ENCODE measurements at places on chromosomes 6 and 20. TPM values are rescaled to one million over a fixed set of nuclear protein-coding genes. Genes with fewer than 3 reads are reported as not detected.

PHACTR1 gene
- polyA plus RNA-seq: 0.07 TPM

MOG gene
- polyA plus RNA-seq: not detected

DNA sequence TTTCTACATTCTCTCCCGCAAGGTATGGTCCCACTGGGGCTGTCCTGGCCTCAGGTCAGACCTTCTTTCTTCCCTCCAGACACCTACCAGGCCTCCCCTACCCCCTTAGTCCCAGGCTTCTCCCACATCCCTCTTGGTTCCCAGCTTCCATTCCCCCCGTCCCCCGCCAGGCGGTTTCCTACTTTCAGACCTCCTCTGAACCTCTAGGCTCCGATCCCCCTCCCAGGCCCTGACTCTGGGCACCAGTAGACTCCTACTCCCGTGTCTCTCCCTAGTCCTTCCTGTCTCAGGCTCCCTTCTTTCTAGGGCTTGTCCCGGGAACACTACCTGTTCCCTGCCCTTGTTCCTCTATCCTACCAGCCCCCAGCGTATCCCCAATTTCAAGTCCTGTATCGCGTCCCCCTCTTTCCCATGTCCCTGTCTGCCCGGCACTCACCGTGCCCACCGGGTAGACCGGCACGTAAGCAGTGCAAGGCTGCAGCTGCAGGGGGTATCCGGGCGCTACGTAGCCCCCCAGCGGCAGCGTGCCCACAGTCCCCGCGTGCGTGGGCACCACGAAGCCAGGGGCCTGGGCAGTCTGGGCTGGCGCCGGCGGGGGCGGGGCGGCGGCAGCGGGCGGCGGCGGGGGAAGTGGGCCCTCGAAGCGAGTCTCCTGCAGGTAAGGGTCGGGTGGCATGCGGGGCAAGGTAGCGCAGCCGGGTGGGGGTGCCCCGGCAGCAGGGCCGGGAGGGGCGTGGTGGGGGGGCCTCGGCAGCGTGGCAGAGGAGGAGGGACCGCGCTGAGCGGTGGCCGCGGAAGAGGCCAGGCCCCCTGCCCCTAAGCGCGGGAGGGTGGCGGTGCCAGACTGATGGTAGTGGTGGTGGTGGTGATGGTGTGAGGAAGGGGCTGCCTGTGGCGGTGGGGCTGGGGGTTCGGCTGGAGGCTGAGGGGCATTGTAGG is 1.5 kb downstream of the PRRT1 start:
- H3K27ac ChIP-seq: peak overlapping the region; percentile 76
- no peak for DNase-seq
- peaks cover 34% of the 10 kb centered on the region for H3K27me3 ChIP-seq

DNA sequence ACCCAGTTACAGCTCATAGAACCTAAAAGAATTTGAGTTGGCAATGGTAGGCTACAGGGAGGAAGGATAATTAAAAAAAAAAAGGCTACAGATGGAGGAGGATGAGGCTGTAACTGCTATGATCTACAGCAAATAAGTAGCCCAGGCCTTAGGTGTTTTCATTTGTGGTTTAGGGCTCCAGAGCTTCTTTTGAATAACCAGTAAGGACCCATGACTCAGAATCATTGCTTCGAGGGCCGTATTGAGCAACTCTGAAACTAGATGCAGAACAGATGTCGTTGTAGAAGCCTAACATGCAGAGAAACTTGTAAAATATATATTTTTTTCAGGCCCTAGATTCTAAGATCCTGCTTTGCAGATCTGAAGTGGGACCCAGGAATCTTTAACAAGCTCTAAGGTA is 19.0 kb upstream of the ASIP start:
- no peak for DNase-seq
- no peak overlapping the region for H3K4me3 ChIP-seq
- peaks cover 46% of the 10 kb centered on the region for H3K27me3 ChIP-seq
- H3K36me3 ChIP-seq: no peaks in the 10 kb centered on the region
- H3K27ac ChIP-seq: no peak overlapping the region
- no peaks in the 10 kb centered on the region for H3K4me1 ChIP-seq

DNA sequence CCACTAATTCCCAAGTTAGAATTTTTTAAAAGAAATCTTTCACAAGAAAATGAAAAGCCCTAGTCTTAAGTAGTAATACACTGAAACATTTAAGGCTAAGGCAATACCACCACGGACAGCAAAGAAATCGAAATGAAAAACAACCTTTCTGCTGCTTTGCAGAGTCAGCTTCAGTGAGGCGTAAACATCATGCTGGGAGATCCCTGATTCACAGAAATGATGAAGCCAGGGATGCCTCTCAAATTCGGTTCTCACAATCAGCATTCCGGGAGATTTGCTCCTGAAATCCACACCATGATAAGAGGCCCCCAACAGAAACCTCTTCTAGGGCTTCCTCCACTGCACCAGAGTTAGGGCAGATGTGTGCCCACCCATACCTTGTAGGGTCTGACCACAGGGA is 18.6 kb downstream of the RRBP1 start:
- H3K4me1 ChIP-seq: peaks cover 64% of the 10 kb centered on the region
- no peak overlapping the region for H3K27ac ChIP-seq
- no peaks in the 10 kb centered on the region for H3K27me3 ChIP-seq
- no peak for DNase-seq

Measured in naive thymus-derived CD8-positive, alpha-beta T cell (primary cell).